ENCODE measurements at places on chromosomes 2 and 18. TPM values are rescaled to one million over a fixed set of nuclear protein-coding genes. Genes with fewer than 3 reads are reported as not detected.

GRCh38 chr18:10376731-10377130 is 77.7 kb upstream of the APCDD1 start:
- no peaks in the 10 kb centered on the region for H3K27me3 ChIP-seq
- H3K36me3 ChIP-seq: no peaks in the 10 kb centered on the region
- H3K4me3 ChIP-seq: no peak overlapping the region

DNA sequence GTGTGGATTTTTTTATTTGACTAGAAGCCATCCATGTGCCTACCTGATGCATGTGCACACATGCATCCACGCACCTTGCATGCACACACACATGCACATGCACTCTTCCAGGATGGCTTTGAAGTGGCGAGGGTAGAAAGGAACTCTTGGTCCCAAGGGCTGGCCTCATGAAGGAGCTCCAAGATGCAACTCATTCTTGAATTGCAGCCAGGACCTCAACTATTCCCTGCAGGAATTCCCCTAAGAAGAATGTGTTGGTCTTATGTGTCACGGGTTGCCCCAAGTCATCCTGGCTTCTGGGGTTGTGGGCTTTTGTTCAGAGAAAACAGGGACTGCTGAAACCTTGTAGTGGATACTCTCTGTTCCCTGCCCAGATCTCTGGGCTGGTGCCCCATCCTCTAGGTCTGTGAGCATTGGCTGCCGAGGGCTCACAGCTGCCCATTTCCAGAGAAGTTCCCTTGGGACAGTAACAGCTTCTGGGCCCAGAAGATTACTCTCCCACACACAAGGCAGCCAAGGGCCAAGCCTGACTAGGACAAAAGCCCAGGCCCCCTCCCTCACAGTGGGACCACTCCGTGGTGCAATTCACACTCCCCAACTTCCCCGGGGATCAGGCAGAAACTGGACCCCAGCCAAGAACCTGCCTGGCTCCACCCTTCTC is 137.6 kb downstream of the COPS8 start:
- no peaks in the 10 kb centered on the region for H3K27me3 ChIP-seq
- H3K36me3 ChIP-seq: no peaks in the 10 kb centered on the region
- H3K27ac ChIP-seq: peak overlapping the region; percentile 31
- H3K4me3 ChIP-seq: no peak overlapping the region

The KLHL14 gene
- 0.14 TPM for total RNA-seq

- peak; percentile 24 for DNase-seq
- no peaks in the 10 kb centered on the region for H3K27me3 ChIP-seq
- H3K4me1 ChIP-seq: no peaks in the 10 kb centered on the region
- peak overlapping the region; percentile 93 for H3K27ac ChIP-seq
- H3K36me3 ChIP-seq: no peaks in the 10 kb centered on the region
These were observed 2.8 kb downstream of the IRS1 start for GRCh38 chr2:226796840-226797288.

GRCh38 chr2:182049372-182050148 is 63.9 kb downstream of the PPP1R1C start:
- H3K4me1 ChIP-seq: peaks cover 9% of the 10 kb centered on the region
- no peaks in the 10 kb centered on the region for H3K27me3 ChIP-seq
- no peak overlapping the region for H3K27ac ChIP-seq
- no peaks in the 10 kb centered on the region for H3K36me3 ChIP-seq
- H3K4me3 ChIP-seq: no peak overlapping the region

- no peak overlapping the region for H3K4me3 ChIP-seq
- no peak for DNase-seq
- H3K4me1 ChIP-seq: peaks cover 13% of the 10 kb centered on the region
These were observed 29.6 kb downstream of the IGFBP5 start for GRCh38 chr2:216665717-216666116.

- no peak for DNase-seq
- no peaks in the 10 kb centered on the region for H3K27me3 ChIP-seq
- no peak overlapping the region for H3K27ac ChIP-seq
These were observed 366.9 kb upstream of the ZEB2 start for GRCh38 chr2:144886862-144887261.

The POTEC gene
- total RNA-seq: not detected

DNA sequence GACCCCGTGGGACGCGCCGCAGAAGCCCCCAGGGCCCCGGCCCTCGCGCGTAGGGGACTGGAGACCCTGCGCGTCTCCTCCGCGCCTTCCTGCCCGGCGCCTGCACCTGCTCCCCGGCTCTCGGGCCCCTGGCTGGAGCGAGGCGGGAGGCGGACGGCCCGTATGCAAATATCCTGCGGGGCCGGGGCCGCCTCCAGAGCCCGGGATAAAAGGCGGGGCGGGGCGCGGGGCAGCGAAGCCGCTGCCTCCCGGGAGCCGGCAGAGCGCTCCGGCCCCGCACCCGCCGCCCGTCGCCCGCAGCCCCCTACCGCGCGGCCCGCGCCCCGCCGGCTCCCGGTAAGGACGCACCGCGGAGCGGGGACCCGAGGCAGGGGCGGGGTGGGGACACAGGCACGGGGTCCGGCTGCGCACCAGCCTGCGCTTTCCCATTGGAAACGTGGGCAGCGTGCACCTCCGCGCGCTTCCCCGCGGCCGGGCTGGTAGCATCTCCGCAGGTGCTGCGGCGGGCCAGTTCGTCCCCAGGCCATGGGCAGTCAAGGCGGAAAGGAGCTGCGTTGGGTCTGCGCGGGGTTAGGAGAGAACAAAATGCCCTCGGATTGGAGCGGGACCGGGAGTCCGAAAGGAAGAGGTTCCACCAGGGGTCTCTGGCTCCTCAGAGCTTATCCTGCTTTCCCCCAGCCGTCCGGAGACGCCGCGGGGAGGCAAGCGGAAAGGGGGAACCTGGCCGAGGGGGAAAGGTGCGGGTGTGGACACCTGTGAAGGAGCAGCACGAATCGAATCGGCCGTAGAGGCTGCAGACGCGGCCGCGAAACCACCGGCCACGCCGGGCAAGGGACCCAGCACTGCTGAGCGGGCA is at the start of gene ATP6V1C2:
ATP6V1C2 (plus strand) TSS at position 235 of the 856 bp plus-strand sequence. CDS start 1,220 bp downstream, outside the sequence.
- peaks cover 14% of the 10 kb centered on the region for H3K4me1 ChIP-seq
- no peak within 1 kb of the TSS for H3K27ac ChIP-seq

- H3K4me1 ChIP-seq: peaks cover 12% of the 10 kb centered on the region
- no peak for DNase-seq
- no peak overlapping the region for H3K4me3 ChIP-seq
- H3K27me3 ChIP-seq: no peaks in the 10 kb centered on the region
These were observed 10.4 kb upstream of the MSGN1 start for GRCh38 chr2:17805717-17806363.

Data from transverse colon (tissue), 4 donors.